Karpas-422 (cell line): ENCODE measurements at places on chromosomes 12 and 14.
A peak's percentile ranks its signal among the peaks of the same experiment; 100 is the strongest.

DNA sequence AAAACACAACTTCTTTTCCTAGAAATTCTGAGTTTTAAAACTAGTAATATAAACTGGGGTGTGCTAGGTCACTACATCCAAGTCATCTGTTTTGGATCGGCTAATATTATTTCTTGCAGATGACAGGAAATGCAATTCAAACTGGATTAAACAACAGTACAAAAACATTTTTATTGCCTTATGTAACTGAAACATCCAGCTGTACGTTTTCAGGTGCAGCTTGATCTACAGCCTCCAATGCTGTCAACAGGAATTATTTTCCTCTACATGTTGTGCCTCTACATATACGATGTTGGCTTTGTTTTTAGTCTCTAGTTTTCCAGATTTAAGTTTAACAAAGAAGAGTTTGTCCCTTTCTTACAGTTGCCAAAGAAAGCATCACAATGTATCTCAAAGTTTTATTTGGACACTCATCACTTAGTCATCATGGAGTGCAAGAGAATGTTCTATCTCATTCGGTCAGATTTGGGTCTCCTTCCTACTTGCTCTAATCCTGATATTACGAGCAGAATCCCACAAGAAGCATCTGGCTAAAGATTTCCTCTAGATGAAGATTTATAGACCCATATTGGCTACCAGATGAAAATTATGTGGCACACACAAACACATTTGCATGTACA, 326.7 kb downstream of the SLC6A15 start:
- DNase-seq, result no peak

- peak; percentile 92 for DNase-seq
These were observed 1.1 kb downstream of the MIS18BP1 start for GRCh38 chr14:45251912-45252311.

DNA sequence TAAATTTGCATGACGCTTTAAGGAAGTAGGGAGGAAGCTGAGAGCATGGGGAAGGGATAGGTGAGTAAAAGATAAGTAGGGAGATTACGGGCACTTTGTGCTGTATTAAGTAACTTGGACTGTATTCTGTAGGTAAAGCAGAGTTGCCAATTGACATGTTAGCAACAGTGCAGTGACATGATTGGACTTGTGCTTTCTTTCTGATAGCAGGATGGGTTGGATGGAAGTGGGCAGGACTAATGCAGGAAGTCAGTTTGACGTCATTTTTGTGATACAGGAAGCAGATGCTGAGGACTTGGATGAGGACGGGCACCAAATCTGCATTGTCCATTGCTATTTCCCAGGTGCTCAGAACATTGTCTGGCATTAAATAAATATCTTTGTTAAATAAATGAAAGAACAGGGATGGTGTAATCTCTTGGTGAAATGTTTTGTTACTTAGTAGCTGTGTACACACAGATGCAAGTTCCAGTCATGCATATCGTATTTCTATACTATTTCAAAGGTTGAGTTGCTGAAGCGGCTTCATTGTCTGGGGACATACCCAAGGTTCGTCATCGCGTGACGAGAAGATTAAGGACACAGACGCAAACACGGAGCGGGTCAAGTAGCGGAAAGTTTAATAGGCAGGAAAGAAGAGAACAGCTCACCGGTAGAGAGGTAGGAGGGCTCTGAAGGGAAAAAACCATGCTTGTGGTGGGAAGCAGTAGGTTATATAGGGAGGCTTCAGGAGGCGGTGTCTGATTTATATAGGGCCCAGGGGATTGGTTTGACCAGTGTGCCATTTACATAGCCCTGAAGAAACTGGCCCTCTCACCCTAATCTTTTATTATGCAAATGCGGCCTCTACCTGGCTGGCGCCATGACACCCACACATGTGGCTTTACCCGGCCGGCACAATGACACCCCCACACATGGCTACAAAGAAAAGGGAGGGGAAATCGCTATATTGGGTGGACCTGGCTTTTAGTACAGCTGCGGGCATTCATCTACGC, 30.7 kb downstream of the GUCY2C start:
- peak; percentile 57 for DNase-seq

GRCh38 chr14:100536721-100537445, 50.3 kb downstream of the BEGAIN start:
- no peak for DNase-seq

- DNase-seq, result peak; percentile 84
These were observed 4.9 kb downstream of the PTGDR start for GRCh38 chr14:52272375-52272774.

- DNase-seq, result no peak
These were observed 889.8 kb downstream of the TRHDE start for GRCh38 chr12:73161970-73162369.

GRCh38 chr12:75951399-75952278, 79.9 kb downstream of the PHLDA1 start:
- no peak for DNase-seq

DNA sequence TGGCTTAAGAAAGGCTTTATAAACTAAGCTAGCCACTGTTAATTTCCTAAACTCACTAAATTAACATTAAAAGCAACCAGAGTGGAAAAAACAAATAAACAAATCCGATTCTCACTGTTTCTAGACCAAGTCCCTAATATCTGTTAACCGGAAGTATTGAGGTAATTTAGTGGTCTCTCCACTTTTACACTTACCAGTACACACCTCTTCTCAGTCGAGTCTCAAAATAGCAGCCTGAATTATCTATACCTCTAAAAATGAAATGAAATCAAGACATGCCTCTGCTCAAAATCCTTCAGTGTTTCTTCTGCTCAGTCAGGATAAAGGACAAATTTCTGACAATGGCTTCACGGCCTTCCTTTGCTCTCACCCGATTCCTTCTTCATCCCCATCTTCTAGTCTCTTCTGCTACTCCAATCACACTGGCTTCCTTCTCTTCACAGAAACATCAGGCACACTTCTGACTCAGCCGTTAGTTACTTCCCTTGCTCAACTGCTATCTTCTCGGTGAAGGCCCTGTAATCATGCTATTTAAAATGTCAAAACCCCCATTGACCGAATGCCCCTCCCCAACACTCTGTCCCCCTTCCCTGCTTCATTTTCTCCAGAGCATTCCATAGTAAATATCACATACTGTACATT, 161.3 kb downstream of the KITLG start:
- no peak for DNase-seq

- no peak for DNase-seq
These were observed 1861.7 kb upstream of the SEL1L start for GRCh38 chr14:83395321-83395720.

DNA sequence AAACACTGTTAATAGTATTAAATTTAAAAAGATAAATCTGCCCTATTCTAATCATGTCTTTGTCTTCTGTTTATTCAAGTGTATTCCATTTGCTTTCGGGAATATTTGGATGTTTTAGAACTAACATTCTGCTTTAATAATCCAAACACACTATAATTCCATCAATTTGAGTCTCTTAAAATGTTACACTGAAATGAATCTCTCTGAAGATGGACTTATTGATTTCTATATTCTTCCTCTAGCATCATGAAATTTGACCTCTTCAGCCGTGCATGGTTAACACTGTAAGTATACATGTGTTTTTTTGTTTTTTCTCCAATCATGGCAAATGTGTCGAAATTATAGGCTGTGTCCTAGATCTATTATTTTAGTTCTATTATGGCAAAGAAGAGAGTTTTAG, 339.2 kb downstream of the ACSS3 start:
- DNase-seq, result no peak

GRCh38 chr14:71523630-71524319, 408.5 kb upstream of the RGS6 start:
- no peak for DNase-seq

DNA sequence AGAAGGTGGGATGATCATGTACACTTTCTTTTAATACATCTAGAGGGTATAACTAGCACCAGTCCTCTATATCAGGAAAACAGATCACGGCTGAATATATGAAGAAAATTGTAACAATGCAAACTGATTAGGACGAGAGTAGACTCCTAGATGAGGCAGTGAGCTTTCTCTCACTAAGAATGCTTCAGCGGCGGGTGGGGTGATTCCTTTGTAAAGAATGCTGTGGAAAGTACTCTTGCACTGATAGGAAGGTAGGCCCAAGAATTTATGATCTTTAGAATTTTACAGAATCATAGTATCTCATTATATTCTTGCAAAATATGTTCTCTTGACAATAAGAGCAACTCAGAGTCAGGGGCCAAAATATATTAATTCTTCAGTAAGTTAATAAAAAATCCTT, 133.0 kb downstream of the LMNTD1 start:
- no peak for DNase-seq

DNA sequence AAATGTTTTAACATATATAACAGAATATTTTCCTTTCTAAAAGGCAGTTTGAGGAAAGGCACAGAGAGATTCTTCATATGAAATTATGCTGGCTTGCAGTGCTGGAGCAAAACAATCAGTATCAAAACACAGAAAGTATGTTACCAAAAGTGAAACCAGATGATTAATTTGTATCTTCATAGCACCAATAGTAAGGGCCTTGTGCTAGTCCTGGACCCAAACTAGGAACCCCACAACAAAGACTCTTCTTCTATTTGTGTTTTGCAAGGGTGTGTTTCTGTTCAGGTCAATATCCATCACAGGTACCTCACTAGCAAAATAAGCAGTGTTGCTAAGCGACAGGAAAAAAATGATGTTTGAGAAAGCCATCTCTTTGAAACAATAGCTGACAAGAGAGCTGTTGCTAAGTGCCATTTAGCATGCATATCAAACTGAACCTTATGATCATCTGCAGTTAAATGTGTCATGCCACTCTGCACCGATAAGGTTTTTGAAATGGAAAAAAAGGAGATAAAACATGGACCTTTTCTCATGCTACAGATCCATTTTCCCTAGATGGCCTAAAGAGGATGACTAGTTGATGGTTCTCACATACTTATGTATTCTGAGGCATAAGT, 196.2 kb upstream of the ALG10 start:
- no peak for DNase-seq

DNA sequence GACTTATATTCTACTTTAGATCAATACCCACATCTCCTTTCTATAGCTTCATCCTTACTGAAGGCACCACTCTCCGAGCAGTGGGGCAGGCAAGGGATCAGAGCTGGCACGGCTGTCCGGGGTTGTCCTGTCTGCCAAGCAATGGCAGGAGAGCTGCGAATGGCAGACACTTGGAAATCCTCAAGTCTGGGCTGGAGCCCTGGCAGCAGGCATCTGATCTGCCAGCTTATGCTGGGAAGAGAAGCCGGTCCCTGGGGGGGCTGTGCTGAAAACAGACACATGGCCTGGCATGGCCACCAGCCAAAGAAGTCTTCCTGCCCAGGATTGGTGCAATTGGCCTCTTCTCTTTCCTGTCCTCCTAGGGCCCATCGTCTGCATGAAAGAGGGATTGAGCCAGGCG, 280.2 kb upstream of the PWP1 start:
- DNase-seq, result no peak

DNA sequence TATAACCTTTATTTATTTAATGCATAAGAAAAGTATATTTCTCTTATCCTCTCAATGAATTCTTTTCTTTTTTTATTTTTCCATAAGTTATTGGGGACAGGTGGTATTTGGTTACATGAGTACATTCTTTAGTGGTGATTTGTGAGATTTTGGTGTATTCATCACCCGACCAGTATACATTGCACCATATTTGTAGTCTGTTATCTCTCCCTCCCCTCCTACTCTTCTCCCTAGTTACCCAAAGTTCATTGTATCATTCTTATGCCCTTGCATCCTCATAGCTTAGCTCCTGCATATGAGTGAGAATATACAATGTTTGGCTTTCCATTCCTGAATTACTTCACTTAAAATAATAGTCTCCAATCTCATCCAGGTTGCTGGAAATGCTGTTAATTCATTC, 1900.0 kb upstream of the SEL1L start:
- no peak for DNase-seq

GRCh38 chr12:132236930-132237771, 92.2 kb downstream of the GALNT9 start:
- DNase-seq, result no peak

- no peak for DNase-seq
These were observed 106.1 kb upstream of the RFLNA start for GRCh38 chr12:124188561-124189405.

DNA sequence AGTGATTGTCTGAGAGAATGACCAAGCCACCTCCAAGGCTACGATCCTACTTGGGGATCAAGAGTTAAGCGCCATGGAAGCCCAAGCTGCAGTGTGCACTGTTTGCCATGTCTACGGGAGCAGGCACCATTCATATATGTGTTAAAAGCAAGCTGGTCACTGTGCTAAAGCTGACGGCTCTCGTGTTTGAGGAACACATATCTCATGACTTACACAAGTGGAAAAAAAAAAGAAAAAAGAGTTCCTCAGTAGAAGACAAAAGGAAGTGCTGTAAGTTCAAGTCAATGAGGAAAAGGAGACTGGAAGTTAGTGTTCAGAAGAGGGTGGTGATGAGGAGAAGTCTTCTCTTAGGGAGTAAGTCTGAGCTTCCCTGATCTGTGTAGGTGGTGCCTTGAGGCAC, 4.9 kb upstream of the PTCSC3 start:
- DNase-seq, result no peak

- DNase-seq, result no peak
These were observed 792.5 kb downstream of the DIO2 start for GRCh38 chr14:79418649-79419415.

- no peak for DNase-seq
These were observed 82.9 kb downstream of the RCOR1 start for GRCh38 chr14:102675396-102675795.

DNA sequence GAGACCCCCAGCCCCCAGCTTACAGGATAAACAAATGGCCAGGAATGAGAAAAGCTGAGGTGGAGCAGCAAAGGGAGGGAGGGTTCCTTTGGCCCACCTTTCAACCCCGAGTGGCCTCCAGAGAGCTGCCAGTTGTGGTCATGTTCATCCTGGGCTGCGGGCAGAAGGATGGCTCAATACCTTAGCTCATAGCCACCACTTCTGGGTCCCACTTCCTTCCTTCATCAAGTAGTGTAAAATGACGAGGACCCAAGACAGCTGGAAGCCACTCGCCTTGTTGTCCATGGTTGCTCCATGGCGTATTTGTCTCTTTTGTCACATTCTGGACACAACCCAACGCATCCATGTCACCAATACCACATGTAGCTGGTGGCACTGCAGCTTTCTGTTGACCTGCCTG, 24.2 kb downstream of the CRACR2A start:
- no peak for DNase-seq

DNA sequence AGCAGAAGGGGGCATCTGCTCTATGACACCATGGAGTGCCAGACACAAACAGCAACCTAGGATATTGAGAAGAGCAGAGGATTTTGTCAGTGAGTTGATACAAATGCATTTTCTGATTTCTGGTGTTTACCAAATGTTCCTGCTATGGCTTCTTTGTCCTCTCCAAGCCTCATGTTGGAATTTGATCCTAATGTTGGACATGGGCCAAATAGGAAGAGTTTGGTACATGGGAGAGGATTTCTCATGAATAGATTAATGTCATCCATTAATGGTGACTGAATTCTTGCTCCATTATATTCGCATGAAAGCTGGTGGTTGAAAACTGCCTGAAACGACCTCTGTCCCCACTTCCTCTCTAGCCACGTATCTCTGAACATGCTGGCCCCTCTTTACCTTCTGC, 1002.2 kb upstream of the FLRT2 start:
- no peak for DNase-seq
